Memory B cell (primary cell): ENCODE measurements at places on chromosomes 2 and 18.

DNA sequence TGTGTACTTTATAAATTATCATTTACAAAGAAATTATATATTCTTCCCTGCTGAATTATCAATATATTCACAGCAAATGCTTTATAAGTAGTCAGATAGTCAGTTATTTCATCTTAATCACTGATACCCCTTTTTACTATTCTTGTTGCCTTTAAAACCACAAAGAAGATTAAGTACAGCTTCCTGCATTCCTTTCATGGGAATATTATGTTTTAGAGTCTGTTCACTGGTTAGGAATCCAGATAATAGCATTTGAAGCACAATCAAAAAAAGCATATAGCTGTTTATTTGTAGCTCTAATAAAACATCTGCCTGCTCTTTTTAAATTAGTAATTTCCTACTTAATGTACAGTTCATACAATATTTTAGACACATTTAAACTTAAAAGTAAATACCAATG lies 508.9 kb downstream of the FBXO15 start:
- no peak for DNase-seq

DNA sequence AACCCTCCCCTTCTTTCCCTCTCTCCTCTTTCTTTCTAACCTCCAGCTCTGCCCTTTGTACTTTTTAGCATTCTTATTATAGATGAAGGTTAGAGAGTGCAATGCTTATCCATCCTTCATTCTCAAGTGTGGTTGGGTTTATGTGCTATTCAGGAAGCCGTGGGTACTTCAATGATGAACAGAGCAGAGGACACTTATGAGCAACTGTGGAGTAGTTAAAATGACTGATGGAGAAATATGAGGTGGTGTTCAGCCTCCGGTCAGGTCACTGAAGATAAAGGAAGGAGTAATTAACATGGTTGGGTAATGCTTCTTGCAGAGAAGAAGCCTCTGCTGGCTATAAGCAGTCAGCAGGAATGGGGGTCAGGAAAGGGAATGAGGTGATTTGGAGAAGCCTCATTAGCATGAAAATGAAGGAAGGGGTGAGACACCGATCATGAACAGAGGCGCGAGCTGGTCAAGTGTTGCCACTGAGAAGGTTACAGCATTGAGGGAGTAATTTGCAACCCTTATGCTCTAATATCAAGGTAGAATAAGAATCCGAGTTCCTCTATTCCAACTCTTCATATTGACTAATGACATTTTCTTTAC lies 174.7 kb downstream of the LPIN1 start:
- no peak for DNase-seq

DNA sequence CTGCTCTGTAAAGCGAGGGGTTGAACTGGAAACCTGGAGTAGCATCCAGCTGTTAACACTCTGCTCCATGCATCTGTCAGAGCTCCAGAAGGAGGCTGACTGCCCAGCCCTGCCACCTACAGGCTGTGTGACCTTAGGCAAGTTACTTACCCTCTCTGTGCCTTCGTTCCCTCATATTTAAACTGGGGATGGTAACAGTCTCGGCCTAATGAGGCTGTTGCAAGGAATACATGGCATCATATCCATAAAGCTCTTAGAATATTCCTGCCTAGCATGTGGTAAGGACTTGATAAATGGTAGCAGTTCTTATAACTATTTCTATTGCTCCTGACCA lies 80.6 kb downstream of the LRRFIP1 start:
- no peak for DNase-seq

DNA sequence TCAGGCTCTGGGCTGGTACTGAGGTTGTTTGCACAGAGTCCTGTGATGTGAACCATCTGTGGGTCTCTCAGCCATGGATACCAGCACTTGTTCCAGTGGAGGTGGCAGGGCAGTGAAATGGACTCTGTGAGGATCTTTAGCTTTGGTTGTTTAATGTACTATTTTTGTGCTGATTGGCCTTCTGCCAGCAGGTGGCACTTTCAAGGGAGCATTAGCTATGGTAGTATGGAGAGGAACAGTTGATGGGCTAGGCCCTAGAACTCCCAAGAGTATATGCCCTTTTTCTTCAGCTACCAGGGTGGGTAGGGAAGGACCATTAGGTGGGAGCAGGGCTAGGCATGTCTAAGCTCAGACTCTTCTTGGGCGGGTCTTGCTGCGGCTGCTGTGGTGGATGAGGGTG lies 257.0 kb upstream of the GYPC start:
- no peak for DNase-seq
